ENCODE measurements at places on chromosomes 1 and 21.

GRCh38 chr1:209526137-209526536 lies 57.4 kb upstream of the CAMK1G start:
- DNase-seq: no peak

GRCh38 chr21:46130831-46131587 lies 24.4 kb downstream of the FTCD start:
- no peak for DNase-seq

DNA sequence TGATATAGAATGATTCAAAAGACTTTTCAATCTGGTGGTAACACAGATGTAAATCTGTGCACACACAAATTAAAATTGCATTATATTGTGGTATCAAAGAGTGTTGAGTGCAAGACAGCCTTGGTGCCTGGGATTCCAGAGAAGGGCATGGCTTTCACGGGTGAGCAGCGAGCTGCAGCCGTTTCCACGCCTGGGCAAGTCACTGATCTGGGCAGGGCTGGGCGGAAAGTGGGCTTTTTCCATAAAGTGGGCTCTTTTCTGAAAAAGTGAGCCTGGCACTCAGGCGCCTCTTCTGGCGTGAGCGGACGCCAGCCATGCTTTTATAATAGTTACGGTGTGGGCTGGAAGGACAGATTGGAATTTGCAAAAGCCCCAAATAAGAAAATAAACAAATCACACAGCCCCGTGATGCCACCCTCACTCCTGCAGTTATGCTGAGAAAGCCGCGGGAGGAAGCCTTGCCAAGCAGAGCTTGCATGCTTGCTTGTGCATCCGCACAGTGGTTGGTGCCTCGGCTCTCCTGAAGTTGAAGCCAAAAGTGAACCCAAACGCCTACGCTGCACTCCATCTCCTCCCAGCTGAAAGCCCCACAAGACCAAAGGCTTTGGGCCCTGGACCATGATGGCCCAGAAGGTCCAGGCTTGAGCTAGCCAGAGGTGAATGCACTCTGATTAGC lies 7.1 kb upstream of the C1orf115 start:
- no peak for DNase-seq

GRCh38 chr1:23394181-23394580 lies 24.5 kb upstream of the ZNF436 start:
- DNase-seq: no peak

GRCh38 chr1:147892731-147893214 lies 9.8 kb upstream of the GJA8 start:
- peak; percentile 55 for DNase-seq
